KBM-7 (cell line): ENCODE measurements at places on chromosomes 12 and 14.

DNA sequence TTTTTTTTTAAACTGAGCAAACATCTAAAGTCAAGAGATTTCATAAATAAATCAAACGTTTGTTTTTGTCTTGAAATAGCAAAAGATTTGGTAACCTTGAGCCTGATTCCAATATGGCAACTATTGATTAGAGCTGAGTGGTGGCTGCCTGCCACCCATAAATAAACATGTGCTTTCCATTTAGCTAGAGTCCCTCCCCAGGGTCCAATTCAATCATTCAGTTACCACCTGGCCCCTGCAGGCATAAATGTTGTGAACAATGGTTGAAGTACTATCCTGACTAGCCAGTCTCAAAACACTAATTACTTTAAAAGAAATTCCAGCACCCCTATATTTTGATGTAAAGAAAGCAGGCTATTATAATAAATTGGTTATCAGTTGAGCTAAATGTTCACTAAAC is 129.7 kb upstream of the GRIP1 start:
- DNase-seq, result no peak

GRCh38 chr14:102225936-102226335 is 79.0 kb downstream of the MOK start:
- no peak for DNase-seq

DNA sequence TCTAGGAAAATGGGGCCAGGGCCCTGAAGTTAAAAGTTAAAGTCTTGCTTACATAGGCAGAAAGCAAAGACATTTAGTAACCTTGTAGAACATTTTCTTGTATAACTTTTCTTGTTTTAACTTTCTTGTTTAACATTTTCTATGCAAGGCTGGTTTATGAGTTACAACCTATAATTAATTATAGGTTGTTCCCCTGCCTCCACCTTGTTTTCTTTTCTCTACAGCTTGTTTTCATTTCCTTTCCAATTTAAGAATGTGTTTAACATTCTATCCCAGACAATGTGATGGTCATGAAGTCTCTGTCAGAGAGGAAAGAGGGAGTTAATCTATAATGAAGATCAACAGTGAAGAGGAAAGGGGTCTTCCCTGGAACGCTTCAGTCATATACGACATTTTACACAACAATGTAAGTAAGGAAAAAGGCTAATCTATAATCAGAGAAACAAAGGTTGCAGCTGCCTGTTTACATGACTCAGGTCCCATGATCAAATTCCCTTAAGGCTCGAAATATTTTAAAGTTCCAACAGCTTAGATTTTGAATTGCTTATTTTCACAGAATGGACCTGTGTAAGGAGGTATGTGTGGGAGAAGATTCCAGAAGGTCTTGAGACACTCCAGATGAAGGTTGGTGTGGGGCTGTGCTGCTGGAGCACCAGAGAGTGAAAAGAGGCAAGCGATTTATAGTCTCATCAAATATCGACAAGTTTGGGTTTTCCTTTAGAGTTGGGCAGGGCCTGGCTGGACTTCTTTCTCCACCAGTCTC is 34.2 kb upstream of the TCL1B start:
- DNase-seq, result no peak

GRCh38 chr12:62251609-62251958 is 8.6 kb upstream of the USP15 start:
- no peak for DNase-seq

DNA sequence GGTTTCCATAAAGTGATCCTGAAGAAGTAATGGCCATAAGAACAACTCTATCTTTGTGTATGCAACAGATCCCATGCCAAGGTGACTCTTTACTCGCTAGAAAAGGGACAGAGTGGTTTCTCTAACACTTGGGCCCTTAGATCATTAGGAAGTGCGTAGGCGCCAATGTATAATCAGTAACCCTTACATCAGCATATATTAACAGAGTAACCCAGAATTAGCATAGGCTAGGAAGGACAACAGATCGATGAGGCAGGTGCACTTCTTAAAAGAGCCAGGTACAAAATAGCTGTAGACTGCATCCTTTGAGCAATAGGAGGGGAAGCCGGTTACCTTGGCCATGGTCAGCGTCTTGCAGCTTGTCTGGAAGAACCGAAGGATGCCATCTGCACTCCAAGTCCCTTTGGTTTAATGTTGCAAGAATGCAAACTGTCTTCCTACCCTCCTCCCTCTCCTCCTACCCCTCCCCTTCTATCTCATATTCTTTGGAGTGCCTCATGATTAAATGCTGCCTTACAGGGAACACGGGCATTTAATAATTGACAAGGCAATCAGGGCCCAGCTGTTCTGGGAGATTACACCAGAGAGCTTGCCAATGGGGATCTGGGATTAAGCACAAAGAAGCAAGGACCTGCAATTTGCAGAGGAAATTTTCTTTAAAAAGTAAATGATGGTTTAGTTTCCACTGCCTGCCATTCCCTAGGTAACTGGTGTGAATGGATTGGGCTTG is 8.0 kb downstream of the GSG1 start:
- DNase-seq, result no peak

DNA sequence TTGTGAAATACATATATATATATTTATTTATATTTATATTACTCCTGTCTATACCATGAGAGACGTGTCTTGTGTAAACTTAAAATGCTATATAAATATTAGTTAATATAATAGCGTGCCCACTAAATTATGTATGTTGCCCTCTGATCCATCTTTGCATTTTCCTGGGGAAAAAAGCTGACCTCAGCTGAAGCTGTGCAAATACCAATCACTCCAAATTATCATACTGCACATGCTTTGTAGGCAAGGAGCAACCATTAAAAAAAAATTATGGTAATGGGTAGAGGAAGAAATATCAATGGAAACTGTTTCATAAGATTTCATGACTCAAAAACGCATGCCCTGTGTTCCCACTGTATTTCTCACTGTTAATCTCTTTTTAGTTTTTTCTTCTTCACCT is 179.8 kb downstream of the ANO4 start:
- no peak for DNase-seq

DNA sequence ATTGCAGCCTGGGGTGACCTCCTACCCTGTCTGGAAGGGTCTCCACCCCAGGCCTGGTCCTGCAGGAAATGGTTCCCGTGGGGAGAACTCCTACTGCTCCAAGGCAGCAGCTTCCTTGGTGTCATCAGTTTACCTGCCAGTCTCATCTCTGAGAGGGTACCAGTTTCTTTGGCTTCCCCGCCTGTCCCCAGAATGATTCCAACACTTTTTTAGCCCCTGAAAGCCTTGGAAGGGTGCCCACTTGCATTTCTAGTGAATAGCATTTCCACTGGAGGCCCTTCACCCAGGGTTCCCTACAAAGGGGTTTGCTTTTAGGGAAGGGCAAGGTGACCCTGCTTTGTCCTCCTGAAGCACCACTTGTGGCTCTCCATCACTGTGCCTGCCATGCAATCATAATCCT is 284.3 kb downstream of the ZFP36L1 start:
- no peak for DNase-seq

DNA sequence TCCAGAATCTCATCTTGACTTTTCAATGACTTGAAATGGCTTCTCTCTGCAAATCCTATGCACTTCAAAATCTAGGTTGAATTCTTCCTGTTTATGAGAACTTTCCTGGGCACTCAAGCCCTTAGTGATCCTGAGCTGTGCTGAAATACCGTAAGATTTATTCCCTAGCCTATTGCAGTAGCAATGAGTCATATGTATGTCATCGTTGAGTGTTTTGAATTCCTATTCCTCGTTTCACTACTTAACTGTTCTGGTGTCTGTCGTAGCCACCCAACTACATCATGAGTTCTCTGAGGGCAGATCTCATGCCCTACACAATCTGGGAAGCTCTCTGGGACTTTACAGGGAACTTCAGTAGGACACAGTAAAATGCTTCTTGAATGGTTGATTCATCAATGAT is 190.8 kb upstream of the TMEM132C start:
- no peak for DNase-seq

- no peak for DNase-seq
Observed at GRCh38 chr14:86402545-86402944, 872.6 kb downstream of the FLRT2 start.

- no peak for DNase-seq
Observed at GRCh38 chr12:130084359-130084758, 77.9 kb upstream of the FZD10 start.

- DNase-seq, result no peak
Observed at GRCh38 chr14:24139272-24139934, 2.0 kb downstream of the EMC9 start.

GRCh38 chr12:4957761-4958160 is 48.1 kb downstream of the KCNA1 start:
- DNase-seq, result no peak

- no peak for DNase-seq
Observed at GRCh38 chr14:94543449-94544124, 17.7 kb upstream of the SERPINA4 start.

DNA sequence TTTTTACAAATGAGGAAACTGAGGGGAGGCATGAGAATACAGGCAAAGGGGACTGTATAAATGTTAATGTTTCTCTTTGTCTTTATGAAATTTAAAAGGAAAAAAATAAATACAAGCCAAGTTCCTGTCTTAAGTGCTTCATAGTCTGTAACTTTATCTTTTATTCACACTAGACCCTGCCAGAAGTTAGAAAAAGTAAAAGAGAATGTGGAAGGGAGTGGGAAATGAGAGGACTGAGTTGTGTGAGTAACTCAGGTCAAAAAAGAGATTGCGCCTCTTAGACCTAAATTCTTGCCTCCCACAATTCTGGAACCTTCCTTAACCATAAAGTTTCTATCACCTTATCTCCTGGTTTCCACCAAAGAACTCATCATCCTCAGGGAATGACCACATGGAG is 141.1 kb downstream of the KICS2 start:
- DNase-seq, result no peak

DNA sequence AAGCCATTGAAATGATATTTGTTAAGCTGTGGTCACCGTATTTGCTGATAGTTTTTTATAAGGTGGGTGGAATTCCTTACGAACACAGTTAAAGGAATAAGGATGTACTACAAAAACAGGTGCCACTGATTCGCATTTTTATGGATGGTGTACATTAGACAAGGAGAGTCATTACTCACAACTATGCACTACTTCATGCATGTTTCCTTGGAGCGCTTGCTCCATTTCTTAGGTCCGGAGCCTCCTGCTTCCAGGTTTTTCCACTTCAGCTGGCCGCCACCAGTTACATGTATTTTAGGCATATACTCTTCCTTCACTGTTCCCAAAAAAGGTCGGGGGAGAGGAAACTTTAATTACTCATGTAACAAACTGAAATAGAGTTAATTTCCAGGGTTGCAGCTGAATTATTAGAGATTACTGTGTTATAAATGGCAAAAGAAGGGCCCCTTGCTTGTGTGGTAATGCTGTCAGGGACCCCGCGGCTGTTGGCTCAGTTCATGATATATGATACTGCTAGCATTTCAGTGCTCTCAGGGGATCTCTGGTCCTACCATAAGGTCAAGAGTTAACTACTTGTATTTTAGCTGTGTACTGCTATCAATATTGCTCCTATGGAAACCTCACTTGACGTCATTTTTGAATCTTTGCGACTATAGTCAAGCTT is 454.7 kb downstream of the NPAS3 start:
- no peak for DNase-seq

- no peak for DNase-seq
Observed at GRCh38 chr12:51635346-51635745, 44.3 kb downstream of the SCN8A start.

GRCh38 chr14:104091927-104092771 is 6.6 kb downstream of the ASPG start:
- DNase-seq, result no peak

GRCh38 chr14:105151838-105152793 is 16.5 kb downstream of the JAG2 start:
- DNase-seq, result no peak

DNA sequence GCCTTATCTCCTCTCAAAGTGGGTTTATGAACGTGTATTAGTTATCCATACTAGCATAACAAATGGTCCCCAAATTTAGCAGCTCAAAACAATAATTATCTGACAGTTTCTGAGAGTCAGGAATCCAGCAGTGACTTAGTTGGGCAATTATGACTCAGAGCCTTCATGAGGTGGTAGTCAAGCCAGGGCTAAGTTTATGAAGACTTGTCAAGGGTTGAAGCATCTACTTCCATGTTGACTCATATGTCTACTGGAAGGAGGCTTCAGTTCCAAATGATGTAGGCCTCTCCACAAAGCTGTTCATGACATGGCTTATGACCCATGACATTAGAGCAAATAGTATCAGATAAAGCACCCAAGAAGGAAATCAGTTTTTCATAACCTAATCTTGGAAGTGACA is 73.2 kb downstream of the IPO8 start:
- no peak for DNase-seq

GRCh38 chr12:24948757-24949722 is at the start of gene BCAT1:
BCAT1 (minus strand) TSS chr12:24949101; CDS start chr12:24948932, 169 bp downstream.
- DNase-seq, result peak; percentile 88

- no peak for DNase-seq
Observed at GRCh38 chr14:96590190-96590864, 88.1 kb downstream of the PAPOLA start.

GRCh38 chr12:47938093-47938492 is 25.3 kb upstream of the TMEM106C start:
- DNase-seq, result no peak

- no peak for DNase-seq
Observed at GRCh38 chr12:66862356-66862985, 183.6 kb upstream of the GRIP1 start.

DNA sequence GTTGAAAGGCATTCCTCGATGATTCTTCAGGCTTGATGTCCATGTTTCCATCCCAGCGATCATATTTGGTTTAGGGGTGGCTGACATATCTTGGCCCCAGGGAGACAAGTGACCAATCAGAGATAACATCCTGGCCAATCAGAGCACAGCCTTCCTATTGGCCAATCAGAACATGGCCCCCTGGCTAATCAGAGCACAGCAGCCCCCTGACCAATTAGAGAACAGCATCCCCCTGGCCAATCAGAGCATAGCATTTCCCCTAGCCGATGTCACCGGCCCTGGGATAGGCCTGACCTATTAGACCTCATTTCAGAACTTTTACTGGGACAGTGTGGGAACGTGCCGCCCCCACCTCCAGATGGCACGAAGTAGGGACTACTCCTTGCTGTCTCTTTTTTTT is 182.2 kb downstream of the AACS start:
- DNase-seq, result no peak

- DNase-seq, result no peak
Observed at GRCh38 chr12:1758887-1759286, 61.5 kb upstream of the LRTM2 start.

- no peak for DNase-seq
Observed at GRCh38 chr12:130948136-130948535, 5.6 kb upstream of the ADGRD1 start.
